ENCODE measurements at places on chromosomes 1 and 21. TPM values are rescaled to one million over a fixed set of nuclear protein-coding genes. Genes with fewer than 3 reads are reported as not detected.
A peak's percentile ranks its signal among the peaks of the same experiment; 100 is the strongest.

DNA sequence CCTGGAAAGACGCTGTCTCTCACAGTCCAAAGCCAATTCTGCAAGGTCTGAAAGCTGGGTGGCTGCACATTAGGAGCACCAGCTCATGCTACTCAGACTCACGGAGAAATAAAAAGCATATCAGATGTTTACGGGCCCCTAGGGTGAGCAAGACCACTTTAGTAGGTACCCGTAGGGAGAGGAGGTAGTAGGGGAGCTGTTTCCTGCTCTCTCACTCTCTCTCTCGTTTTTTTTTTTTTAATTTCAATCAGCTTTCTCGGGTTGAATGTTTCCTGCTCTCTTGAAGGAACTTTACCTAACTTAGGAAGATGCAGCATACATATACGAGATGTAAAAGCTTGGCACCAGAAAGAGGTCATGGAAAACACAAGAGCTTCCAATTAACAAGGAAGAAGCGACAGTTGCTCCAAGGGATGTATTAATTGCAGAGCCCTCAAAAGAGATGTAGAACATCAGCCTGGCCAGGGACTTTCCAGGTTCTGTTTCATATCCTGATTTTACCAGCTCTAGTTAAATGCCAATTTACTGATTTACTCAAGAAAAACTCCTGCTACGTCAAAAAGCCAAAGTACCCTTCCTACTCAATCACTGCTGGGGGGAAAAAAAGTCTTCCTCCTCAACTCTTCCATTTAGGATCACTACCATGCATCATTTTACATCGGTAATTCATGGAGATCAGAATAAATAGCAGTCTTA, 3.1 kb downstream of the LORICRIN start:
- H3K4me1 ChIP-seq, result no peaks in the 10 kb centered on the region
- no peak overlapping the region for H3K27ac ChIP-seq
- H3K4me3 ChIP-seq, result no peak overlapping the region
- no peak for DNase-seq

DNA sequence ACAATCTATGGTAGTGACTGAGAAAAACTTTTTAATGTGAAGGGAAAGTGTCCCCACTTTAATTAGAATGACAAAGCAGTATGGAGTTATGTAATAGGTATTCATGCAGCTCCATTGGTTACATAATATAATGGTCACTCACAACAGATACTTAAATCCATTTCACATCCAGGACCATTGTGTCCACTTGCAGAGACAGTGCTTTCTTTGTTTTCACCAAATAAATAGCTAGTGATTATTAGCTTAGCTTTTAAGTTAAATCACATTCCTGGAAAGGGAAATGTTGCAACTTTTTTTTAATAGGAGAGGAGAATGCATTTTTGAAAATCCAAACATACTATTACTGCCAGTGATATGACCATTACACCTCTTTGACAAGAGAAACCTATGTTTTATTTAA, 22.9 kb downstream of the RGL1 start:
- no peaks in the 10 kb centered on the region for H3K27me3 ChIP-seq
- H3K36me3 ChIP-seq, result no peaks in the 10 kb centered on the region
- no peak overlapping the region for H3K4me3 ChIP-seq

Gene AUNIP
- 5.0 TPM for total RNA-seq

GRCh38 chr1:39981945-39982344, 27.0 kb downstream of the MFSD2A start:
- no peaks in the 10 kb centered on the region for H3K27me3 ChIP-seq
- H3K36me3 ChIP-seq, result no peaks in the 10 kb centered on the region
- peak; percentile 93 for DNase-seq
- no peak overlapping the region for H3K4me3 ChIP-seq
- H3K27ac ChIP-seq, result no peak overlapping the region

Gene NR1I3
- total RNA-seq, result not detected

Gene ERICH3
- not detected for total RNA-seq

DNA sequence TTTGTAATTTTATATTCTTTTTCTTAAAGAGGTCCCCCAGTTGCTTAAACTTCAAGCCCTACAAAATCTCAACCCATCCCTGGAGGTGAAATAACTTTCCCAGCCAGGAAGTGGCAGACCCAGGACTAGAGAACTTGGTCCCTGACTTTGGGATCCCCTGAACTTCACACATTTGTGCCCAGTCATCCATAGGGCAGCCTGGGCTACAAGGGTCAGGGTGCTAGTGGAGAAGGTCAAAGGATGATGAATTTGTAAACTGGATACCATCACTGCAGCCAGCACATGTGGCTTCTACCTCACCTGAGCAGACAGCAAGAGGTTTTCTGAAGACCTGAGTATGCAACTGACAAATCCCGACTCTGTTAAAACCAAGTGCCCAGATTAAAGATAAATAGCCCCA, 31.4 kb downstream of the HIVEP3 start:
- H3K27ac ChIP-seq, result no peak overlapping the region
- H3K36me3 ChIP-seq, result no peaks in the 10 kb centered on the region
- no peak overlapping the region for H3K4me3 ChIP-seq
- peaks cover 7% of the 10 kb centered on the region for H3K4me1 ChIP-seq
- DNase-seq, result no peak
- no peaks in the 10 kb centered on the region for H3K27me3 ChIP-seq

Gene TMEM51
- total RNA-seq, result 3.6 TPM

DNA sequence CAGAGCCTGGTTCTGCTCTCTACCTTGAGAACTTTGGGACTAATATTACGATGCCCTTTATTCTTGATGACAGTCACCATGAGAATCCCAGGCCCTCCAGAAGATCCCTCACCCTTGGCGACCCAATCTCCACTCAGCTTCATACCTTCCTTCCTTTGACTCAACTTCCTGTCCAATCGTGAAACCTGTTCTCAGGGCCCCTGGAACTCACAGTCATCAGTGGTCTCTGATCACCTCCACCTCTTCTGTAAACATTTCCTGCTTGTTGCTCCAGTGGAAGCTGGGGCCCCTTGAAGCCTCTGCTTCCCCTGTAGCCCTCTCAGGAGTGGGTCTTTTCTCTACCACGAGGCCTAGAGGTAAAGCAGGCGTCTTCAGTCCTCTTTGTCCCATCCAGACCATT, 79.1 kb downstream of the MRPS6 start:
- H3K4me1 ChIP-seq, result peaks cover 10% of the 10 kb centered on the region
- DNase-seq, result no peak
- no peak overlapping the region for H3K4me3 ChIP-seq
- no peaks in the 10 kb centered on the region for H3K36me3 ChIP-seq
- no peaks in the 10 kb centered on the region for H3K27me3 ChIP-seq

Gene SELP
- not detected for total RNA-seq

Gene ANKRD45
- total RNA-seq, result not detected
